Uterus (tissue), 4 donors: ENCODE measurements at places on chromosomes 7 and 10. TPM values are rescaled to one million over a fixed set of nuclear protein-coding genes. Genes with fewer than 3 reads are reported as not detected.

The POMZP3 gene
- 5.7 TPM for total RNA-seq

The MACC1 gene
- total RNA-seq = 1.0 TPM

The OR9A2 gene
- total RNA-seq = 1.0 TPM

The RBAK gene
- total RNA-seq = 2.1 TPM

The UCMA gene
- not detected for total RNA-seq

The TRPV5 gene
- not detected for total RNA-seq

The PBLD gene
- 6.1 TPM for total RNA-seq

The MYOF gene
- total RNA-seq = 114 TPM

The MPP7 gene
- 3.6 TPM for total RNA-seq

The ZPBP gene
- not detected for total RNA-seq
